Stomach (tissue), 19 donors: ENCODE measurements at places on chromosomes 1 and 21. TPM values are rescaled to one million over a fixed set of nuclear protein-coding genes. Genes with fewer than 3 reads are reported as not detected.

Gene DNALI1
- polyA plus RNA-seq: 15.4 TPM

DNA sequence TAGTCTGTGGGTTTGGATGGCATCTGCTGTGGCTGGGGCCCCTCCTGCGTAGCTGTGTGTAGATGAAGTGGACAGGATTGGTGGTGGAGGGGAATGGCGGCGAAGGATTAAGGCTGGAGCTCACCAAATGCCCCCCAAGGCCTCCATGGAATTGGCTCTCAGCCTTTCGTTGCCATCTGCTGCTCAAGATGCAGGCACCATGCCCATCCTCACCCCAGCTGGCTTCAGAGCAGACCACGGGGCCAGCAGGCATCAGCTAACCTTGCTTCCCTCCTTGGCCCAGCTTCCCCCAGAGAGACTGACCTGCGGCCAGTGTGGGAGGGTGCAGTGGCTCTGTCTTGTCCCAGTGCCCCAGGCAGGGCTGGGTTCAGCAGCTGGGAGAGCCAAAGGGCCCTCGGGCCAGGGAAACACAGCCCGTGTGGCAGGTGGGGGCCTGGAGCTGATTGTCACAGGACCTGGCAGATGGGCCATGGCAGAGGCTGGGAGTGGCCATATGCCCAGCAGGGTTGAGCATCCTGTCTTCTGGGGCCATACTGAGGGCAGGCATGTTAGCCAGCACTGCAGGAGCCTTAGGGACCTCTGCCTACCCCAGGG, 66.8 kb upstream of the ACTL8 start:
- no peaks in the 10 kb centered on the region for H3K4me1 ChIP-seq
- no peak overlapping the region for H3K27ac ChIP-seq
- H3K4me3 ChIP-seq: no peak overlapping the region
- DNase-seq: no peak
- H3K36me3 ChIP-seq: peaks cover 39% of the 10 kb centered on the region

GRCh38 chr1:158509471-158510156, 37.6 kb downstream of the OR10R2 start:
- H3K27ac ChIP-seq: no peak overlapping the region
- DNase-seq: peak; percentile 20
- H3K4me1 ChIP-seq: no peaks in the 10 kb centered on the region
- H3K4me3 ChIP-seq: no peak overlapping the region

- peaks cover 7% of the 10 kb centered on the region for H3K4me1 ChIP-seq
- H3K4me3 ChIP-seq: no peak overlapping the region
- H3K27ac ChIP-seq: no peak overlapping the region
- H3K36me3 ChIP-seq: peaks cover 97% of the 10 kb centered on the region
- DNase-seq: no peak
These were observed 9.4 kb upstream of the UBR4 start for GRCh38 chr1:19219451-19219850.

- H3K4me3 ChIP-seq: no peak overlapping the region
- no peak overlapping the region for H3K27ac ChIP-seq
- H3K27me3 ChIP-seq: no peaks in the 10 kb centered on the region
- no peaks in the 10 kb centered on the region for H3K4me1 ChIP-seq
These were observed 293.6 kb downstream of the HLX start for GRCh38 chr1:221172841-221173240.

DNA sequence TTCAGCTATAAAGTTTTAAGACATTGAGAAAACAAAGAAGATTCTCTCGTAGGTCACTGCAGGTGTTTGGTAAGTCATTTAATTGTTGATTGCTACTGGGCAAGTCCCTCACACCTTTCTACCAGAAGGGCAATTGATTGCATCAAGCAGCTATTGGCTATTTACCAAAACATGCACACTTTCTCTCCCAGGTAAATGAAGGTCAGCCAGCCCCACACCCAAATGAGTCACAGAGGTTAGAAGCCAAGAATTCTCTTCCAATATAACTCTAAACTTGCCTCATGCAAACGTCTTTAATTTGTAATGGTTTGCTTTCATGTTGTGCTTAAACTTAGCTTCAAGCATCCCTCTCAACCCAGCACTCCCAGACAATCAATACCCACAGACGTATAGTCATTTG, 475.3 kb upstream of the ADGRL2 start:
- H3K36me3 ChIP-seq: no peaks in the 10 kb centered on the region
- no peaks in the 10 kb centered on the region for H3K4me1 ChIP-seq
- DNase-seq: no peak
- no peaks in the 10 kb centered on the region for H3K27me3 ChIP-seq

Gene TENT5C
- polyA plus RNA-seq: 6.0 TPM

DNA sequence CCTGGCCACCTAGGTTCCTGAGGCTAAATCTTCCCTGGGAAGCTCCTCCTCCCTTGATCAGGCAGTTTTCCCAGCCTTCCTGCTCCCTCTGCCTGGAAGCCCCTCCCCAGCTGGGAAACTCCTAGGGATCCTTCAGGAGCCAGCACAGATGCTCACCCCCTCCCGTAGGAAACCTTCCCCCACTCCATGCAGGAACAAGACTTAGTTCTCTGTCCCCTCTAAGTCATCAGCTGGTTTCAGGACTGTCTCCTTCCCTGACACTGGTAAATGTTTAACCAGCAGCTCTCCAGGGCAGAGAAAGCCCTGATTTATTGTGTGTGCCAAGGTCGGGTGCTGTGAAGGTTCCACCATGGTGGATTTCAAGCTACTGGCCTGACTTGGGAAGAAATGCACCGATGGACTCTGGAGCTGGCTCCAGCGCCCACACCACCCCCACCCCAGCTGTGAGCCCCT, 25.0 kb downstream of the TTC39A start:
- no peak for DNase-seq
- H3K27me3 ChIP-seq: no peaks in the 10 kb centered on the region
- no peaks in the 10 kb centered on the region for H3K36me3 ChIP-seq

Gene COL8A2
- 5.0 TPM for polyA plus RNA-seq

DNA sequence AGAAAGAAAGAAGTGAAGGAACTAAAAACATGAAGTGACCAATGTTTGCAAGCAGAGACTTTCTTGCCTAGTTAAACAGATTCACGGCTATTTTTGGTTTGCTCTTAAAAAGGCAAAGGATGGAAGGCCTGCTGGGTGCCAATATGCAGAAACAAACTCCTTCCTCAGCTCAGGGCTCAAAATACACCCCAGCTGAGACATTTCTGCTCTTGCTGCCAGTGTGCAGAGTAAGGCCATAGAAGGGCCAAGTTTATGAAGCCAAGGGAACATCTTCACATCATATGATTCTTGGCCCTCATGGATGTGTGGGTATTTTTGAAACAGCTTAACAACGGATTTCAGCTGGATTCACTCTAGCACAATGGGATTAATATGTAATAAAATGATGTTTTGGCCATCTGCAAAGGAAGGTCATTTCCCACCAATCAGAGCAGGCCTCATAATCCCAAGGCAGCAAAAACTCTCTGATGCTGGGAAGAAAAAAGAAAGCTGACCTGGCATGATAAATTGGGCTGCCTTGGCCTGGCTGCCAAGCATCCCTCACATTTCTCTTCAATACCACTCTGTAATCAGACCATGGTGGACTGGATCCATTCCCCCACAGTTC, 70.7 kb downstream of the CAPZB start:
- H3K4me1 ChIP-seq: peaks cover 54% of the 10 kb centered on the region
- H3K27me3 ChIP-seq: no peaks in the 10 kb centered on the region
- peaks cover 20% of the 10 kb centered on the region for H3K36me3 ChIP-seq
- no peak for DNase-seq

Gene ABCG1
- polyA plus RNA-seq: 3.1 TPM

DNA sequence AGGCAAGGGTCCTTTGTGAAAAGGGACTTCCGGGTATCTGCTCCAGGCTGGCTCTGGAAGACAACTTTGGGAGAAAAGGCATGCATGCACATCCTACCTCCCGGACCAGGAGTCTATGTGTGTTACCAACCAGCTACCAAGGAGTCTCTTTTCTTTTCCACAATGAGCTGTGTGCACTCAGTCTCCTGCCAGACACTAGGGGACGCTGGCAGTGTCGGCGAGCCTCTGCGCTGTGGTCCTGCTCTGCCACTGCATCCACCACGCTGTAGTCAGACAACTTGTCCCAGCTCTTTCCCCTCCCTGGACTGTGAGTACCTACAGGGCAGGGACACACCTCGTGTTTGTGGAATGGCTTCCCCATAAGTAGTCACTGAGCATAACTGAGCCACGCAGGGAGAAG, 5.1 kb upstream of the SSR2 start:
- DNase-seq: peak; percentile 79
- H3K27ac ChIP-seq: no peak overlapping the region
- H3K4me3 ChIP-seq: no peak overlapping the region
- H3K36me3 ChIP-seq: no peaks in the 10 kb centered on the region

GRCh38 chr1:156167536-156167935, 14.2 kb downstream of the SEMA4A start:
- no peaks in the 10 kb centered on the region for H3K27me3 ChIP-seq
- H3K36me3 ChIP-seq: no peaks in the 10 kb centered on the region
- no peak overlapping the region for H3K27ac ChIP-seq
- DNase-seq: no peak
- H3K4me1 ChIP-seq: peaks cover 9% of the 10 kb centered on the region
